Small intestine (tissue), 16 donors: ENCODE measurements at places on chromosomes 2 and 18.

DNA sequence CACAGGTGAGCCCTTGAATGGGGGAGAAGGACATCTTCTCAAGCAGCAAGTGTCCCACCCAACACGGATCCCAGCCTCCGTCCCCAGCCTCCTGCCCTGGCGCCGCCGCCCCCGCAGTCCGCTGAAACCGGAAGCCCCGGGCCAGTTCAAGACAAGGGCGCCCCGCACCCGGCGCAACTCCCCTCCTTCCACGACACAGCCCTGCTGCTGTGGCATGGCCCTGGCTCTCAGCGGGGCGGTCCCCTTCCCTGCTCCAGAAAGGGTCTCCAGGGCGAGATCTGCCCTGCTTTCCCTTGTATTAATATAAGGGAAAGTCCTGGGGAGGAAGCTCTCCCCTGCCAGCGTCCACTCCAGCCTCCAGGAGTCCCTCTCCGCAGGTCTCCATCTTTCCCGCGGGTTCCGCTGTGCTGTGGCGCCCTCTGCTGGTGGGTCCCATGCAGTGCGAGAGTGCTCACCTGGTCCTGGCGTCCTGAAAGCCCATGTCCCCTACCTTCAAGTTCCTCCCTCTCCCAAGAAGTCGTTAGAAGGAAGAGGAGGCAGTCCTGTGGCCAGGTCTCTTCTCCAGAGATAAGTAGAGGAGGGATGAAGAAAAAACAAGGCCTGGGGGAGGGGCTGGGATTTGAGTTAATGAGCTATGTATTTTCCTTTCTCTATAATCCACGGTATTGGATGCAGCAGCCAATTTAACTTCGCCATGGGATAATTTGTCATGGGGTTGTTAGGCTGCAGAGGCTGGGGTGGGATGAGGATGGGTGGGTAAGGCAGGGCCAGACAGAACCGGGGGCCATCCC is 176.0 kb downstream of the SMAD2 start:
- no peak overlapping the region for H3K27ac ChIP-seq
- no peaks in the 10 kb centered on the region for H3K4me1 ChIP-seq
- no peaks in the 10 kb centered on the region for H3K36me3 ChIP-seq
- H3K27me3 ChIP-seq, result no peaks in the 10 kb centered on the region

DNA sequence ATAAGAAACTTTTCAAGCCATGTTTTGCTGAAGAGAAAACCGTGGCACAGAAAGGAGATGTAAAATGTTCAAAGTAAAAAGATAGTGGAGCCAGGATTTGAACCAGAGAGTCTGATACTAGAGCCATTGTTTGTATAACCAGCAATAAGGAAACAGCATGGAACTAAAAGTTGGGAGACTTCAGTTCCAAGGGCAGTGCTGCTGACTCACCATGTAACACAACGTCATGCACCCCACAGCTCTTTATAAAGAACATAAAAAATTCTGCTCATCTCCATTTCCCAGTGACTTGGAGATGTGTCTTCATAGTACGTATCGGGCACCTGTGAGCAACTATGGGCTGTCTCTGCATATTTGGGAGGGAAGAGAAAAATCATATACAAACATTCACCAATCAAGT is 353.0 kb upstream of the PIK3C3 start:
- no peaks in the 10 kb centered on the region for H3K36me3 ChIP-seq
- no peak for DNase-seq
- no peak overlapping the region for H3K4me3 ChIP-seq
- H3K27me3 ChIP-seq, result no peaks in the 10 kb centered on the region
- no peak overlapping the region for H3K27ac ChIP-seq
- no peaks in the 10 kb centered on the region for H3K4me1 ChIP-seq

GRCh38 chr2:42102024-42102590 is 54.3 kb downstream of the PKDCC start:
- peak; percentile 93 for DNase-seq
- no peaks in the 10 kb centered on the region for H3K27me3 ChIP-seq
- no peak overlapping the region for H3K4me3 ChIP-seq
- peaks cover 35% of the 10 kb centered on the region for H3K4me1 ChIP-seq
- peak overlapping the region; percentile 87 for H3K27ac ChIP-seq

- no peak overlapping the region for H3K4me3 ChIP-seq
- no peaks in the 10 kb centered on the region for H3K36me3 ChIP-seq
- no peak for DNase-seq
- no peak overlapping the region for H3K27ac ChIP-seq
Observed at GRCh38 chr2:215299337-215299859, 12.5 kb upstream of the ATIC start.

DNA sequence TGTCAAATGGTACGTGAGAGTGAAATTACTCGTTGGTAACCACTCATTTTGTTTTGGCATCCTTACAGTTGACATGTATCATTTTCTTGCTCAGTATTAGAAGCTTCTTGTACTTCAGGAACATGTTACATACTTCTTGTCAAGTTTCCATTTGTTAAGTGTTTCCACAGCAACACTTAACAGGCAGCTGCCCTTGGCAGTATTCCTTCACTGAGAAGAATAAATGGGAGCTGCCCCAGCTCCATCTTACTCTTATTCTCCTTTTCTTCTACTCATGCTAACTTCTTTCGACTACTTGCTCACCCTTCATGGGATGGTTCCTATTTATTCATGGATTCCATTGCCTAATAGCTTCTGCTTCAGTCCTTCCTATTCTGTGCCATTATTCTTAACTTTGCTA is 60.1 kb upstream of the TUBA3E start:
- no peak overlapping the region for H3K4me3 ChIP-seq
- H3K27me3 ChIP-seq, result peaks cover 3% of the 10 kb centered on the region
- no peaks in the 10 kb centered on the region for H3K4me1 ChIP-seq
- no peak for DNase-seq
- H3K36me3 ChIP-seq, result no peaks in the 10 kb centered on the region
